ENCODE measurements at places on chromosomes 4 and X.

DNA sequence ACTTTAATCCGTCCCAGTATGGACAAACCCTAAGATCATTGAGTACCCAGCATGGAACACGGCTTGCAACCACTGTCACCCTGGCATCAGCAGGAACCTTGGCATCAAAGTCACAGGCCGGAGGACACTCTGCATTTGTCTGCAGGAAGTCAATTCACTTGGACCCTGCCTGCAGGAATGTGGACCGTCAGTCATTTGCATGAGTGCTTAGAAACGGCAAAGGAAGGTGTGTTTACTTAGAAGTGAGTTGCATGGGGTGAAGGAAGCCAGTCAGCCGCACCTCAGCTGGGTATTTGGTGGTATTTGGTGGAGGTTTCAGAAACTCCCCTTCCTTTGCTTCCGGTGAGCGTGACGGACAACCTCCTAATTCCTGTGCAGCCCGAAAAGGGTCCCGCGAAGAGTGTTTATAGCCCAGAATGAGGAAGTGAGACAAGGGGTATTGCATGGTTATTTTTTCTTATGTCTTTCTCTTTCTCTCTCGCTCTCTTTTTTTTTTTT is 15.5 kb downstream of the P2RY8 start:
- DNase-seq, result peak; percentile 70

DNA sequence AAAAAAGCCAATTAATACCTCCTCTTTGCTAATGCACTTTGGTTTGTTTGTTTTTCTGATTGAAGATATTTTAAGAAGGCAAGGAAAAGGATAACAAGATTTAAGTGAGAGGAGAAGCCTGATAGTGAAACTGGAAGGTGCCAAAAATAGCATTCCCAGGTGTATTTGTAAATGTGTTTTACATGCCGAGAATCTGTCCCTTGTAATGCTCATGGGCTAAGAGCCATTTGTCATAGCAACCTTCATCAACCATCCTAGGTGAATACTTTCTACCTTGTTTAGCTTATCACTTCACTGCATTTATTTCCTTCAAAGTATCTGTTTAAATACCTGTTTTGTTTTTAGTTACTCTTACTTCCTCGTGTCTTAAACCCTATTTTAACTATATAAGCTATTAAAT is 127.8 kb downstream of the KCTD8 start:
- DNase-seq, result no peak

GRCh38 chr4:97013711-97014110 is 1129.6 kb downstream of the STPG2 start:
- no peak for DNase-seq

- DNase-seq, result no peak
Measured at GRCh38 chr4:150323406-150324325, 245.4 kb downstream of the DCLK2 start.

- DNase-seq, result no peak
Measured at GRCh38 chr4:38136604-38137003, 176.4 kb downstream of the PTTG2 start.

GRCh38 chr4:81399306-81400086 is 72.2 kb downstream of the RASGEF1B start:
- DNase-seq, result no peak

- DNase-seq, result no peak
Measured at GRCh38 chrX:2592279-2592678, 91.5 kb upstream of the DHRSX start.

GRCh38 chrX:100070334-100070849 is 339.7 kb downstream of the PCDH19 start:
- DNase-seq, result no peak

DNA sequence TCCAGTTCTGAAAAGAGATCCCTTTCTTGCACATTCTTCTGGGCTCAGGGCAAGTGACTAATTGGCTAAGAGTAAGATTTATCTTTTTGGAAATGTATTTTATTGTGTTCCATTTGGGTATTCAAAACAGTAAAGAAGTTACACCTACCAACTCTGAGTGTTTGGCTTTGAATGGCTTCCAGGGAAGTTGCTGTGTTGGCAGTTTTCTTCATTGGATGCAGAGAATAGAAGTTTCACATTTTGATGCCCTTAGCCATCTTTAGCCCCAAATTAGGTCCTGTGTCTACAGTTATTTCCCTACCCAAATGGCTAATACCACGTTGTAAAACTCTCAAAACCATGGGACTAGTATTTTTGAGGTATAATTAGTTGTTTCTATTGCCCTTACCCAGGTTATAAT is 29.7 kb upstream of the MORC4 start:
- no peak for DNase-seq

GRCh38 chrX:109782994-109783700 is 50.1 kb upstream of the ACSL4 start:
- DNase-seq, result peak; percentile 29

- no peak for DNase-seq
Measured at GRCh38 chr4:120281581-120281980, 214.9 kb upstream of the MAD2L1 start.

DNA sequence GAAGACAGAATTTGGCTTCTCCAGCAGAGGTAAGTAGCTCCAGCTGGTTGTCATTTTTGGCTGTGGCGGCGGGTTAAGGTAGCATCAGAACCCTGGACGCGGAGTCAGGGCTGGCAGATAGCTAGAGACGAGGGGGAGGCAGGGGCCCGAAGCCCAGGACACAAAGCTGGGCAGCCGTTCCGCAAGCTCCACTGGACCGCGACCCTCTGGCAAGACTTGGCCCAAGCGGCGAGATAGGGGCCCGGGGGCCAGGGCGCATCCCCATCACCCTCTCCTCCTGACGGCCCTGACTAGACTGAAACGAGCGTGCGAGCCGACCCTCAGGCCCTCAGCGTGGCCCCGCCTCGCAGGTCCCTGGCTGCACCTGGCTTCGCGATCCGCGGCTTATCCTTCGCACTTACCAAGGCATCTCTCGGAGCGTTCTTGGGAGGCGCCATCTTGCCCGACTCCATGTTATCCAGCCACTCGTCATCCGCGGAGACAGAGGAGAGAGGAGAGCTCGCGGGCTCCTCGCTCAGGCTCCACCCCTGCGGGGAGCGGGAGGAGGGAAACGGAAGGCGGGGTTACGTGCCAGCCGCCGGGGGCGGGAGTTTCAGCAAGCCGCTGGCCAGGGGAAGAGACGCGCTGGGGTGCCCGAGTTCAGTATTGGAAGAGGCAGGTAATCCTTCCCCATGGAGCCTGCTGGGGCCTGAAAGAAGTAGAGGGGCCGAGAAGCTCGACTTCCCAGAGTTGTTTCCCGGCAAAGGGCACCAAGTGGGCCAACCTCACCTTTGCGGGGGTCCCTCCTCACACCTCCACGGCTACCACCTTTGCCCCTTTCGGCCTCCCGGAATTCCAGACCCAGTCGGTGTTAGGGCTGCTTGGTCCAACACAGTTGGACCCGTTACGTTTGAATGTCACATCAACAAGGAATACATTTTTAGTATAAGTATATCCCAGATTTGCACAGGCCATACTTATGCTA is at the start of gene TAF9B:
Gene TAF9B, minus strand, starts transcription at position 491 of the 964 bp plus-strand sequence. Its CDS starts 39 bp downstream, at position 452.
- DNase-seq, result peak; percentile 86

GRCh38 chr4:69649629-69650028 is 3.4 kb downstream of the UGT2A1 start:
- no peak for DNase-seq

DNA sequence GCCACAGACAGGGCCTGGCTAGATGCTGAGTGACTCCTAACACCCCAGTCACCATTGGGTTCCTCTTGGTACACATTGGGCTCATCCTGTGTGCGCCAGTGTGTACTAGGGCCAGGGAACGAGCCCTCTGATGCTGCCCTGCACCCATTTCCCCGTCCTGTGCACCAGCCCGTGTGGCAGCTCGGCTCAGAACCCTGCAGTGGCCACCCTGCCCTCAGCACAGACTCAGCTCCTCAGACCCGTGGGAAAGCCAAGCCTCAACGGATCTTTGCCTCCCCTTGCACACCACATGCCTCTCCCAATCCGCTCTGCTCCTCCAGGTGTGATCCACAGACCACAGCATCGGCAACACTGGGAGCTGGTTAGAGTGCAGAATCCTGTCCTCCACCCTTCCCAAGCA is 38.6 kb downstream of the EVC start:
- DNase-seq, result no peak

- no peak for DNase-seq
Measured at GRCh38 chr4:148289740-148290139, 152.5 kb downstream of the NR3C2 start.

GRCh38 chr4:183601381-183601780 is 57.6 kb downstream of the RWDD4 start:
- no peak for DNase-seq

DNA sequence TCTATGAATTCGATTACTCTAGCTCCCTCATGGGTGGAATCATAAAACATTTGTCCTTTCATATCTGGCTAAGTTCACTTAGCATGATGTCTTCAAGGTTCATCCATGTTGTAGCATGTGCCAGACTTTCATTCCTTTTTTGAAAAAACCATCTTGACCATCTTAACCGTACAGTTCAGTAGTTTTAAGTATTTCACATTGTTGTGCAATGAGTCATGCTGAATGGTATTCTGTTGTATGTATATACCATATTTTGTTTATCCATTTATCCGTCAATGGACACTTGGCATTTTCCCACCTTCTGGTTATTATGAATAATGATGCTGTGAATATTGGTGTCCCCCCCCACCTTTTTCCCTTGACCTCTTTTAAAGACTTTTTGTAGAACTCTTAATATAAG is 72.4 kb upstream of the TLR2 start:
- no peak for DNase-seq

DNA sequence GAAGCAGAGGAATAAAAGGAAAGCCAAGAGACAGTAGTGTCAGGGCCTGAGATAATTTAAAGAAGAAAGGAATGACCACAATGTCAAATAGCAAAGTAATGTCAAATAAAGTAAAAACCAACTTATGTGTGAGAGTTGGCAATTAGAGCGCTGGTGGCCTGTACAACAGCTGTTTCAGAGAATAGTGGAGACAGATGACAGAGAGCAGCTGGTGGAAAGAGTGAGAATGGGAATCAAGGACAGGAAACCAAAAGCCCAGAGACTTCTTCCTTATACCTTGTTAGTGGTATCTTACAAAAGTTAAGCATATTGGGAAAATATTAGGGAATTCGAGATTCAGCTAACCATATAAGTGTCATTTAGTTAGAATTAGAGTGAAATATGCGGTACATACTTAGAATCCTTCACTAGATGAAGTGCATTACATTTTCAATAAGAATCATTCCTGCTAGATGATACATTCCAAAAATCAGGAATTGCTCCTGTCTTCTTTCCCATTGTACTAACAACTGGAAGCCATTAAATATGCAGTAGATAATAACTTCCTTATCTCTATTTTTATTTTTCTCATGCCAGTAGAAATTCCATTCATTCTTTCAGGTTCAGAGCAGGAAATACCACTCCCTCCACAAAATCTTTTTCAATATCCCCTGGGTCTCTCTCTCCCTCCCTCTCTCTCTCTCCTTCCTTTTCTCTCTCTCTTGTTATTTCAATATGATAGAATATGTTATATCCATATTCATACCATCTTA is 525.4 kb downstream of the CENPC start:
- DNase-seq, result no peak
